Nucleus accumbens (tissue), 56 donors: ENCODE measurements at places on chromosomes 4 and X.
A peak's percentile ranks its signal among the peaks of the same experiment; 100 is the strongest.

DNA sequence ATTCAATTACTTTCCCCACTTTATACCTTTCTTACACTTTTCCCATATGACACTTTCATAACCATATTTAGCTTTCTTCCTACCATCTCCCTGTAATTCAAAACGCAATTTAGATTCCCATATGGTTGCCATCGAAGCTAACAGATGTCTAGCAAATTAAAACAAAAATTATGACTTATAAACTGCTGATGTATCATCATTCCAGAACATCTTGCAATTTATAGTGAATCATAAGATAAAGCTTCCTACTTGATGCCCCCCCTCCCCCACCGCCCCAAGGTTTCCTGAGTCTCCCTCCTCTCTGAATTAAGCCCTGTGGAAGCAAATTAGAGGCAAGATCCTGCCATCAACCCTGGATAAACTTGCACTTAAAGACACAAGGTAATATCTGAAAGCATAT, 5.4 kb downstream of the TSPAN5 start:
- no peak for DNase-seq

GRCh38 chrX:33133320-33133719, 78.0 kb downstream of the DMD start:
- DNase-seq = no peak

GRCh38 chrX:86171366-86171765, 23.1 kb downstream of the DACH2 start:
- DNase-seq = no peak

DNA sequence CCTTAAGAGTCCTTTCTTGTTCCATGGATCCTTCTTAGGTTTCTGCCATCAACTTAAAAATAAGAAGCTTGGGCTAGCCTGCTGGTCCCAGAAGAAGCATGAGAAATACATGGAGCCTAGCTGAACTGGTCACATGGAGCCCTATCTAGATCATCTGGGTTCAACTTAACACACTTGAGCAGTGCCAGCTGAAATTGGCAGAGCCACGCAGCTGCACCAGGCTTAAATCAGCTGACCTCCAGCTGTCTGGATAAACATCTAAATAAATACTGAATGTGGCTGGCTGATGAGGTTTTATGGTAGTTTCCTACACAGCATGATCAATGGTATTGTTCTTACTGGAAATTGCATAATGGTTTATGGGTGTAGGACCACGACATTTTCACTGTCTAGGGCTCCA, 598.4 kb upstream of the FAM241A start:
- DNase-seq = no peak

DNA sequence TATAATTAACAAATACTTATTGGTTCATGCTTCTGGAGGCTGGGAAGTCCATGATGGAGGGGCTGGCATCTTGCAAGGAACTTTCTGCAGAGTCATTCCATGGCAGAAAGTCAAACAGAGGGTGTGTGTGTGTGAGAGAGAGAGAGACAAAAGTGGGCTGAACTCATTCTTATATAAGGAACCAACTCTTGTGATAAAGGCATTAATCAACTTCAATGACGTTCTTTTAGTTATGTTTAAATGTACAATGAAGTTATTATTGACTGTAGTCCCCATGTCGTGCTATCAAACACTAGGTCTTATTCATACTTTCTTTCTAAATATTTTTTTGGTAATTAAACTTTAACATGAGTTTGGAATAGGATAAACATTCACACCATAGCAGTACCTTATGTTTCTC, 1408.8 kb downstream of the STIM2 start:
- DNase-seq = no peak

GRCh38 chr4:20091781-20092180, 159.9 kb upstream of the SLIT2 start:
- DNase-seq = no peak

DNA sequence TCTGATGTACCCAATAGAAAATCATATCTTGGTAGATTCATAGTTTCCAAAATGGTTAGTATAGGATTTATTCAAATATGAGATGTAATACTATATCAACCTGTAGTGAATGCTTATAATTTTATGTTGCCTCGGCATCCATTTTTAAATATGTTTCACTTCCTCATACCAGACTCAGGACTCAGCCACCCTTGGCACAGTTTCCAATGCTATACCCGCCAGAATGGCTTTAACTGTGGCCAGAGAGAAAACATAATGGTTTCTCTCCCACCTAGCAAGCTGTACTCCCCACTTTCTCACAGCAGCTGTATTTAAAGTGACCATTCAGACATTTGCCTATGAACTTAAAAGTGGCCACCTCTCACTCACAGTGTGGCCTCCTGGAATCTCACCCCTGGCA, 466.6 kb upstream of the PABPC4L start:
- DNase-seq = no peak

DNA sequence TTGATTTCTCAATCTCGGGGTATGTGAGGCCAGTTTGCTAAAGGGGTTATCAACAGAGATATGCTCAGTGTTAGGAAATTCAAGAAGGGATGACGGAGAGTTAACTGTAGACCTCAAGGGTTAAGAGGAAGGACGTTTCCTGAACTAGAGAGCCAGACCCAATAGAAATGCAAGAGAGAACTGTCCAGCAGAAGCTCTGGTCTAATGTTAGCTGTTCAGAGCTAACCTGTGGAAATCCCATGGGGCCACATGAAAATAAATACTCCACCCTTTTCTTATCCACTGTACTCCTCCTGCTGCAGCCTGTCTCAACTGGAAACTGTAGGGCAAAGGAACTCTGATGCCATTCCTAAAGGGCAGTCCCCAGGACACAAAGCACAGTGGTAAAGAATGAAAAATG, 274.3 kb downstream of the DMD start:
- no peak for DNase-seq

- DNase-seq = no peak
These were observed 180.3 kb upstream of the PPARGC1A start for GRCh38 chr4:24070117-24070516.

- DNase-seq = no peak
These were observed 11.7 kb upstream of the PITX2 start for GRCh38 chr4:110634350-110635162.

- peak; percentile 0 for DNase-seq
These were observed 1176.7 kb downstream of the NLGN4X start for GRCh38 chrX:5051831-5052491.
